Omental fat pad (tissue), 4 donors: ENCODE measurements at places on chromosomes 5 and 9.

DNA sequence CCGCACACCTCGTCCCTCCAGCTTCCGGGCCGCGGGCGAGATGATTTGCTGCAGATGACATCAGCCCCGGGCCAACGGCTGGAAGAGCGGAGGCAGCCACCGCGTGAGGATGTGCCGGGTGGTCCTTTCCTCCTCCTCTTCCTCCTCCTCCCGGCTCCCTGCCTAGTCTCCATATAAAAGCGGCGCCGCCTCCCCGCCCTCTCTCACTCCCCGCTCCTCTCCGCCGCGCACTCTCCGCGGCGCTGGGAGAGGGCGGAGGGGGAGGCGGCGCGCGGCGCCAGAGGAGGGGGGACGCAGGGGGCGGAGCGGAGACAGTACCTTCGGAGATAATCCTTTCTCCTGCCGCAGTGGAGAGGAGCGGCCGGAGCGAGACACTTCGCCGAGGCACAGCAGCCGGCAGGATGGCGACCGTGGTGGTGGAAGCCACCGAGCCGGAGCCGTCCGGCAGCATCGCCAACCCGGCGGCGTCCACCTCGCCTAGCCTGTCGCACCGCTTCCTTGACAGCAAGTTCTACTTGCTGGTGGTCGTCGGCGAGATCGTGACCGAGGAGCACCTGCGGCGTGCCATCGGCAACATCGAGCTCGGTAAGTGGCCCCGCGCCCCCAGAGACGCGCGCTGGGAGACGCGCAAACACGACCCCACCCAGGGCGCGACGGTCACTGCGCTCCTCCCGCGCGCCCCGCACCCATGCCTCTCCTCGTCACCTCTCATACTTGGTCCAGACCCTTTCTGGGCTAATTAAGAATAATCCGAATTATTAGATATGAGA, at the start of gene MAP1B:
MAP1B (plus strand) TSS at position 345 of the 770 bp plus-strand sequence; CDS start at position 402, 57 bp downstream.
- no peak for DNase-seq

- no peak for DNase-seq
Observed at GRCh38 chr9:124357721-124358361, 57.4 kb downstream of the PSMB7 start.

- DNase-seq: no peak
Observed at GRCh38 chr9:113436728-113437515, 26.4 kb downstream of the C9orf43 start.

DNA sequence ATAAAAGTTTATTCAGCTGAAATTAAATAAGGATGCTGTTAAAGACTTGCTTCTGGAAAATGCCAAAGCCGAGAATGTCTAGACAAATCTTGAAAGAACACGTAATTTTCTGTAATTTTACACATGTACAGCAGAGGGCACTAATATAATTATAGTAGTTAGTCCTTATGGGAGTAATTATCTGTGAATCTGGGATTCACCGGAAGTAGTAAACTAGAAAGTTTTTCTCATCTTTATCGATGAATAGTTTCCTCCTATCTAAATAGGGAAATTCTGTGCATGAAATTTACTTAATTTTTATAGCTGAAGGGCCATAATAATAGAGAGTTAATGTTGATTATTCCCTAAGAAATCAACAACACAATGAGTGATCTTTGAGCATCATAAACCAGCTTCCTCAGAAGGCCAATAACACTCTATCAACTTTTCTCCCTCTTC, 18.4 kb upstream of the CNTLN start:
- no peak for DNase-seq

- no peak for DNase-seq
Observed at GRCh38 chr5:42090162-42090561, 165.1 kb downstream of the FBXO4 start.

- DNase-seq: no peak
Observed at GRCh38 chr5:56814963-56815657, at the start of gene MAP3K1. TSS of gene MAP3K1 (plus strand) at chr5:56815549. CDS start at chr5:56815574, 25 bp downstream.

DNA sequence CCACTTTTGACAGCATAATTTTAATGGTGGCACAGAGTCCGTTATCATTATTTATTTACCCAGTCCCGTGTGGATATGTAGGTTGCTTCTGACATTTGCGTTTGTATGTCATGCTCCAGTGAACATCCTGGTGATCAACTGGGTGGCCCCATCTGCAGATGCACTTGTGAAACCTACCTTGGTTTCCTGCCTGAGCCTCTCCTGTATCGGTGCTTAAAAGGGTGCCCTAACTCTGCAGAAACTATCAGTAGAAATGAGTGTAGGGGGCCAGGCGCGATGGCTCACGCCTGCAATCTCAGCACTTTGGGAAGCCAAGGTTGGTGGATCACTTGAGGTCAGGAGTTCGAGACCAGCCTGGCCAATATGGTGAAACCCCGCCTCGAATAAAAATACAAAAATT, 92.1 kb upstream of the IER5L start:
- no peak for DNase-seq

DNA sequence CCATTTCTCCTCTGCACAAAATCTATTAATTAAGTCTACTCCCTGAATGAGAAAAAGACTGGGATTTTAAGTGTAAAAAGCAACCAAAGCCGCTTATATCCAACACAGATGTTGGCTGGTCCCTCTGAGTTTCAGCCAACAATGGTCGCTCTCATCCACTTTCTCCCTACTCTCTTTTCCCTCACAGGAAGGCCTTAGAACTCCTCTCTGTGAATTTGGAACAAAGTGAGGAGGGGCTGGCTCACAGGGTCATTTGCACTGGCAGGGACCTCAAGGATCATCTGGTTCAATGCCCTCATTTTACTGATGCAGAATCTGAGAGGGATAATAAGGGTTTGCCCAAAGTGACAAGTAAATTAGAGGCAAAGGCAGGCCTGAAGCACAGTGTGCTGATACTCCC, 64.0 kb downstream of the DPYSL3 start:
- no peak for DNase-seq

- no peak for DNase-seq
Observed at GRCh38 chr9:76341616-76342015, 52.6 kb downstream of the RFK start.

GRCh38 chr5:63686181-63686580, 276.1 kb downstream of the HTR1A start:
- DNase-seq: no peak

DNA sequence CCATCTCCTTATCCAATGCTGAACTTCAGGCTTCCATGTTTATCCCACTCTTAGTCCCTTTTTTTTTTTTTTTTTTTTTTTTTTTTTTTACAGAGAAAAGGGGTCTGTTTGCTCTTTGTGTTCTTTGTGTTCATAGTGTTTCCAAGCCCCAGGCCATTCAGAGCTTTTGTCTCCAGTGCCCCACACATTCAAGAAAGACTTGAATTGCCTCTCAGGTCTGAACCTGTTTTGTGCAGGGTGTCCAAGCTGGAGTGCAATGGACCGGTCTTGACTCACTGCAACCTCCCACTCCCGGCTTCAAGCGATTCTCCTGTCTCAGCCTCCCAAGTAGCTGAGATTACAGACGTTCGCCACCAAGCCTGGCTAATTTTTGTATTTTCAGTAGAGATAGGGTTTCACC, 191.2 kb downstream of the PALM2AKAP2 start:
- DNase-seq: no peak

DNA sequence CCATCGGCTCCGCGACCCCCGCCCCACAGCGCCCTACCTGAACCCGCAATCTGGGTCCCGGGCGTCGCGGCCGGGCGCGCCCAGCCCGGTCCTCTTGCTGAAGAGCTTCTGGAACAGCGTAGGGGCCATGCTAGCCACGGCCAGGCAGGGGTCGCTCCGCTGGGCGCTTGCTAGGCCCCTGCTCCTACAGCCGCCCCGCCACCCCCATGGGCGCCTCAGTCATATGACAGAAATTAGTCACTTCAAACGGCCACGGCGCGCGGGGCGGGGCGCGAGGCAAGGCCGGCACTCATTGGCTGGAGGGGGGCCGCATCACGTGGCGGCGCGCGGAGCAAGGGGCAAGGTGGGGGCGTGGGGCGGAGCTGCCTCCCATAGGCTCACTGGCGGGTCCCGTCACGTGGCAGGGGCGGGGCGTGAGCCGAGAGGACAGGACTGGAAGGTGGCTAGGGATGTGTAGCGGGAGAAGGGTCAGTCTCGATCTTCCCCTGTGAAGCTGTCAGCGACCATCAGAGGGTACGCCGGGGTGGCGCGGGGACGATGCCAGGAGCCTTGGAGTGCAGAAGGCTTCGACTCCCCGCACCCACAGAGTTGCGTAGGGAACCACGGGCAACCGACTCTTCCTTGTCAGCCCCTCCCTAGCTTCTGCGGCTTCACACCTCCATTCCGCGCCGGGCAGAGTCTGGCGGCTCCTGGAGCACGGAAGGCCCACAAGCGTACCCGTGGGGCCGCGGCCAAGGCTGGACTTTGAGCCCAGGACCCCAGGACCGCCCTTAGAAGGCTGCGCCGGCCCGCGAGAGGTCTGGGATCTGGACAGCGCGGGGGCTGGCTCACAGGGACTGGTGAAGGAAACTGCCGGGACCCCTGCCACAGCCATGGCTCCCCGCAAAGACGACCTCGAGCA, at the start of gene FNIP1:
FNIP1 (minus strand) TSS at position 225 of the 901 bp plus-strand sequence; CDS start at position 129, 96 bp downstream.
- DNase-seq: peak; percentile 96
